Upper lobe of left lung (tissue), 6 donors: ENCODE measurements at places on chromosomes 2 and 18. TPM values are rescaled to one million over a fixed set of nuclear protein-coding genes. Genes with fewer than 3 reads are reported as not detected.

IL1A gene
- not detected for total RNA-seq

DNA sequence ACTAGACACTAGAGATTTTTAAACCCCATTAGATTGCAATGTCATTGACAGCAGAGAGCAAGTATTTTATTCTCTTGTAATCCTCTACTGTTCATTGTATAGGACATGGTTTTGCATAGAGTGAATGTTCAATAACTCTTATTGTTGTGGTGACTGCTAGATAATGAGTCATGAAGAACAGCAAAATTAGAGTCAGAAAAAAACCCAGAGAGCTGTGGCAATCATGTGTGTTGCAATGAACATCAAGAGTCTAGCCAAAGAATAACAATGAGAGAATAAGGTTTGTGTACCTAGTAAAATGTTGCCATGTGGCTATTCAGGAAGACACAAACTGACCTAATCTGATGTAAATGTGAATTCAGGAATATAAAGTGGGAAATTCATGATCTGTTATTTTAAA lies 684.0 kb downstream of the DSC3 start:
- no peaks in the 10 kb centered on the region for H3K4me1 ChIP-seq
- DNase-seq: no peak
- no peak overlapping the region for H3K4me3 ChIP-seq
- H3K27ac ChIP-seq: no peak overlapping the region
- H3K27me3 ChIP-seq: no peaks in the 10 kb centered on the region
- no peaks in the 10 kb centered on the region for H3K36me3 ChIP-seq

- peaks cover 3% of the 10 kb centered on the region for H3K36me3 ChIP-seq
- no peak overlapping the region for H3K27ac ChIP-seq
- no peaks in the 10 kb centered on the region for H3K27me3 ChIP-seq
These were observed 84.3 kb upstream of the GRB14 start for GRCh38 chr2:164705412-164706167.

GRCh38 chr2:191675807-191676721 lies 1.9 kb upstream of the NABP1 start:
- no peak overlapping the region for H3K4me3 ChIP-seq
- peak overlapping the region; percentile 97 for H3K27ac ChIP-seq
- DNase-seq: no peak
- H3K4me1 ChIP-seq: peaks cover 28% of the 10 kb centered on the region
- H3K27me3 ChIP-seq: no peaks in the 10 kb centered on the region

- H3K36me3 ChIP-seq: no peaks in the 10 kb centered on the region
- no peak overlapping the region for H3K4me3 ChIP-seq
- H3K27ac ChIP-seq: no peak overlapping the region
- no peaks in the 10 kb centered on the region for H3K27me3 ChIP-seq
- no peaks in the 10 kb centered on the region for H3K4me1 ChIP-seq
These were observed 808.2 kb downstream of the SUCLG1 start for GRCh38 chr2:83650898-83651297.
